HuH-7.5 (cell line): ENCODE measurements at places on chromosomes 13 and 19.

GRCh38 chr13:107441279-107441678, 774.1 kb downstream of the LIG4 start:
- no peak for DNase-seq

GRCh38 chr13:20420938-20421337, 104.7 kb downstream of the CRYL1 start:
- DNase-seq, result no peak

GRCh38 chr19:8518536-8518935, 4.6 kb upstream of the ZNF414 start:
- DNase-seq, result no peak

DNA sequence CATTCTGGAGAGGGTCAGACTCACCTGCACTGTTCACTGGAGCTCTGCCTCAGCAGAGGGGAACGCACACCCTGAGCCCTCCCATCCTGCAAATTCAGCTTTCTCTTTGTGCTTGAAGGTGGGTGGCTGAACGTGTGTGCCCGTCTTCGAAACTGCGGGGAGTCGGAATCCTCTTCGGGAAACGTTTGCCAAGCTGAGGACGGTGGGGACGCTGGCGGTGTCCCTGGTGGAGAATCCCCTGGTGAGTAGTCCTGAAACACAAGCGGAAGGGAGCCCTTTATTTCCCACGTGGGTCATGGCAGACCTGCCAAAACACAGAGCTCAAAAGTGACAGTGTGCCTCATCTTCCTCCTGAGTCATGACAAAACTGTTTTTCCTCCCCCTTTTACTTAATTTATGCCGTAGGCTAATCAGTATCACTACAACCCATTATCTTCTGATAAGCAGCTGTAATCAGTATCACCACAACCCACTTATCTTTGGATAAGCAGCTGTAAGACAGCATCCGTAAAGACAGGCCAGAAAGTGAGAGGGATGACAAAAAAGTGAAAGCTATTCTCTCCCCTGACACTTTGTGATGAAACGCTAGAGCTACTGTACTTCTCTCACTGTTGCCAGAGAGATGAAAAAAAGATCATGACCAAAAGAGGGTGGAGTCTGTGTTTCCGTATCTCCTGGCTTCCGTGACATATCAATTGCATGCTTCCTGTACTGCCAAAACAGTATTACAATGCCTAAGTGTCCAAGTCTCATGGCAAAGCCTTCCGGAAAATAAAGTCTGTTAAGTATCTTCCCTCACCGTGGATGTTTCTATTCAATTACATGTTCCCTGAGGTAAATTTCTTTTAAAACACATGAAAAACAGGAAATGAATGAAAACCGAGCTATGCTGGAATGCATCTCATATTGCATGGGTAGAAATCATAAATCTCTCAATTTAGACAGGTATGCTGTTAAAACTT, 155.5 kb downstream of the TBC1D4 start:
- no peak for DNase-seq

DNA sequence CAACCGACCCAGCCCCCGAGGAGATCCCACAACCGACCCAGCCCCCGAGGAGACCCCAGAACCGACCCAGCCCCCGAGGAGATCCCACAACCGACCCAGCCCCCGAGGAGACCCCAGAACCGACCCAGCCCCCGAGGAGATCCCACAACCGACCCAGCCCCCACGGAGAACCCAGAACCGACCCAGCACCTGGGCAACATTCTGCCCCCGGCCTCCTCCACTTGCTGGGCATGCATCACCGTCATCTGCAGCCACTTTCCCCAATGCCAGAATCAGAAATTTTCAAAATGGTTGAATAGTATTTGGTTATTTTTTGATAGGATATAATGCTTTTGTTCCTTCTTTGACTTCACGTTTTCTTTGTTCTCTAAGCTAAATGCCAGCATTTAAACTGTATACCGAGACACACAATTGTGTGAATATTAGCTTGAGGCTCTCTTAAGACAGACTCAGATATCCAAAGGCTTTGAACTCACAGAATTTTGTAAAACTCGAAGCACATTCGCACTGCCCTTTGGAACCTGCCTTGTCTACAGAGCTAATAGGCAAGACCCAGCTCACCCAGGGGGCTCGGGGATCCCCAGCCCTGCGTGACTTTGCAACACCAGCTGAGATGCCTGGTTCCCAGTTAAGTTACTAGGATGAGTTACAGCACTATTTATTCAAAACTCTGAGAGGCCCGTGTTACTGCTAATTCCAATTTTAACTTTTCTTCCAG, 15.5 kb upstream of the RASA3 start:
- no peak for DNase-seq

DNA sequence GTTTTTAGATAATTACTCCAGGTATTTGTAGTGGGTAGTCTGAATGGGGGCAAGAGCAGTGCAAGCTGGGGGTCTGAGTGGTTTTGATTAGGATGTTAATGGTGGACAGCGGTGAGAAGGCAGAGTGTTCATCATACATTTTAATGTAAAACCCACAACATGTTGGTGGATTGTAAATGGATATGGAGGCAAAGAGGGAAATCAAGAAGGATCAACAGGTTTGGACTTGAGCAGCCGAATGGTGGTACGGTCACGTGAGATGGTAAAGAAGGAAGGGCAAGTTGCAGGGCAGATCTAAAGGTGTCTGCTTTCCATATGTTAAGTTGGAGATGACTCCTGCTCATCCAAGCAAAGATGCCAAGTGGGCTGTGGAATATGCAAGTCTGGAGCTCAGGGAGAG, 9.5 kb downstream of the ZNF30 start:
- DNase-seq, result no peak

GRCh38 chr19:38773469-38774177, at the start of gene LGALS7:
TSS of gene LGALS7 (minus strand) at chr19:38773517. CDS start at chr19:38773492, 25 bp downstream.
- no peak for DNase-seq
